KG1 (cell line): ENCODE measurements at places on chromosomes 4 and X.

GRCh38 chr4:98199247-98199646 lies 56.0 kb upstream of the STPG2 start:
- no peak for DNase-seq

GRCh38 chr4:149708513-149709130 lies 107.0 kb downstream of the IQCM start:
- no peak for DNase-seq

GRCh38 chr4:41164405-41164804 lies 49.9 kb downstream of the APBB2 start:
- no peak for DNase-seq

- no peak for DNase-seq
Observed at GRCh38 chr4:82913305-82913704, 12.8 kb downstream of the THAP9 start.
